ENCODE measurements at places on chromosomes 5 and 9.

GRCh38 chr5:163642904-163643303 lies 137.5 kb downstream of the MAT2B start:
- DNase-seq = no peak

- no peak for DNase-seq
Observed at GRCh38 chr9:82588301-82589180, 474.4 kb downstream of the RASEF start.

DNA sequence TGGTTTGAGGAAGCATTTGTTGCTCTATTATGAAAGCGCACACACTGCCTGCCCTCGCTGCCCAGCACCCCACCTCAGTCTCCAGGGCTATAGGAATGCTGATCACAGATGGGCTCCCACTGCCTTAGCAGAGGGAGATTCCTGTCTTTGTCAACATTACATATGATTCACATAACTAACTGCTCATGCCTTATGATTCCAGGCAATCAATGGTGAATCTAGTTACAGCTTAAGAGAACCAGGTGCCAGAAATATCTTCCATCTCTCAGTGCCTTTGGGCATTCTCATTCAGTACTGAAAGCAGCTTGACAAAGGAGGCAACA lies 458.9 kb upstream of the C9orf72 start:
- DNase-seq = no peak

DNA sequence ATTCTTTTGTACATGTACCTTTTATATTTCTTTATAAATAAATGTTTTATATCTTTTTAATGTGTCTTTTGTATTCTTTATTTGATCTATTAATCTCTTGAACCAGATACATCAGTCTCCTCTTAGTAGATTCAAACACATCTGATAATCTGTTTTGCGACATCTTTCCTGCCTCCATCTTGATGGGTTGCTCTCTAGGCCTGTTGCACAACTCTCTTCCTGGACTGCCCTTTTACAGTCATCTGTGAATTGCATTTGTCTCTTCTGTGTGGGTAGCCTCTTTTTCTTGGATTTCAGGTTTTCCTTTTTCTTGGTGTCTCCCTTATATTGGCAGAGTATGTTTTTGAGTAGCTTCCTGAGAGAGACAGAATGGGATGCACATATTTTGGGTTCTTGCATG lies 6.2 kb downstream of the ZFYVE16 start:
- DNase-seq = no peak

GRCh38 chr9:137367506-137368430 lies 55.2 kb downstream of the EXD3 start:
- DNase-seq = no peak

All from hippocampal formation (tissue), 2 donors.